ENCODE measurements at places on chromosomes 7 and 10.

DNA sequence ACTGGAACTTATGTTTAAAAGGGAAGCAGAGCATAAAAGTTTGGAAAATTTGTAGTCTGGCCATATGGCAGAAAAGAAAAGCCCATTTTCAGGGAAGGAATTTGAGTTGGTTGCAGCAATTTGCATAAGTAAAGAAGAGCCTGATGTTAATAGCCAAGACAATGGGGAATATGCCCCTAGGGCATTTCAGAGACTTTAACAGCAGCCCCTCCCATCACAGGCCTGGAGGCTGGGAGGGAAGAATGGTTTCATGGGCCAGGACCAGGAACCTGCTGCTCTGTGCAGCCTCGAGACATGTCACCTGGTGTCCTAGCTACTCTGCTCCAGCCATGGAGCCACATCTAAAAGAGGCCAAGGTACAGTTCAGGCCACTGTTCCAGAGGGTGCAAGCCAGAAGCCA, 35.3 kb downstream of the HTR7 start:
- no peak for DNase-seq

DNA sequence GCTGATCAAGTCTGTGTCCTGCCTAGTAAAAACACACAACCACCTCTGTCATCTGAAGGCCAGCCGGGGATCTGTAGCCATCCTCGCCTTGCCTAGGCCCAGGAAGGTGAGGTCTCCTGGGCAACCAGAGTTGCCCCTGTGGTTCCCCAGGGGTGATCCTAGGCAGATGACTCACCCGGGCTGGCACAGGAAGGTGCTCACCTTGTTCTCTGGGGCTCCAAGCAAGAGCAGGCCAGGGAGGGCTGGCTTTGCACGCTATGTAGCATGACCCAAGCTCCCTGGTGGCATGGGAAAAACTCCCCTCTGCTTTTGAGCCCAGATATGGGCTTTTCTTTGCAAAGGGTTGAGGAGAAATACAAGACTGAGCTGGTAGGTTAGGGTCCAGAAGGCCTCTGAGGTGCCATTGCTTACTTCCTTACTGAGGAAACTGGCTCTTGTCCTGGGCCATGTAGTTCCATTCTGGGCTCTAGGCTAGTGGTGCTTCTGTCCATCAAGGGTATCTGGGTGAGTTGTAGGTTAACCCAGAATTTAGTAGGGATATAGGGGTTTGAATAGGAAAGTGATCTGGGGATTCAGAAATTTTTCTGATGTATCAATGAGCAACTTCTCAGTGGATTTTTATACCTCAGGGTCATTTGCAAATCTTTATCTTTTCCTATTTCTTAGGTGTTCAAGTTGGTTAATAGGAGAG, 112.0 kb downstream of the NT5C2 start:
- DNase-seq = peak; percentile 35

DNA sequence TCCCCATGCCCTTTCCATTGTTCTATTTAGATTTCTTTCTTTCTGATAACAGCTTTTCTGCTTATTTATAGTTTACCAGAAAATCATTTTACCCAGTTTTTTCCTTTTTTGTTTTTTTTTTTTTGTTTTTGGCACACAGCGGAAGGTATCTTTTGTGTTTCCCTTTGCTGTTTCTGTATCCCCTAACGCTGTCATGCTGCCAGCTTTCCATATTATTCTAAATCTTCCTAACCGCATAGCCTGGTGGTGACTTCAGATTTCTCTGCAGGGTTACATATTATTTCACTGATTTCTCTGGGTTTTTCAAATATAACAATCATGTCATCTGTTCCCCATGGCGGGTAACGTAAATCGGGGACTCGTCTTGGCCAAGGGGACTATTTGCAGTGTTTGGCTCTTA, 4.0 kb upstream of the SLC29A4 start:
- no peak for DNase-seq

DNA sequence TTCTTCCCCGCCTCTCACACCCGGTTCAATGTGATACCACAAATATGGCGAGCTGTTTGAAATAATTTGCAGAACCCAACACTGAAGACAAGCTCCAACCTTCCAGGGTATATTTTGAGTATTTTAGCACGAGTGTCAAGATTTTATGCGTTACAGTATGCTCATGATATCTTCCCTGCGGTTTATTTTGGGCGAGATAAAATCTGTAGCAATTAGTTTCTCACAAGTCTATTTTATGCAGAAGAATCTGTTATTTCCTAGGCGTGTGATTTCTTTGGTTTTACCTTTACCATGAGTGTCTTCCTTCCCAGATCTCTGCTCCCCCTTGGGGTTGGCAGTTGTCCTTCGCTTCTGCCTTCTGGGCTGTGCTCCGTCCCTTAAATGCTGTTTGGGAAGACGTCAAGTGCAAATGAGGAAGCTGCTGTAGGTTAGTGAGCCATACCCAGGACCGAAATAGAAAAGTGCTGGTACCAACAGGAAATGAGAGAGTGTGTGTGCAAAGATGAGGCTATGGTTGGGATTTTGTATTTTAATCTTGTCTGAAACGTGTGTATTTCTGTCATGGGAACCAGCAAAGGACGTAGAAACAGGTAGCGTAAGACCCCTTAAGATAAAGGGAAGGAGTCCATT, 299.8 kb downstream of the KLF6 start:
- no peak for DNase-seq

GRCh38 chr7:78213402-78213801, 414.8 kb downstream of the PHTF2 start:
- no peak for DNase-seq

DNA sequence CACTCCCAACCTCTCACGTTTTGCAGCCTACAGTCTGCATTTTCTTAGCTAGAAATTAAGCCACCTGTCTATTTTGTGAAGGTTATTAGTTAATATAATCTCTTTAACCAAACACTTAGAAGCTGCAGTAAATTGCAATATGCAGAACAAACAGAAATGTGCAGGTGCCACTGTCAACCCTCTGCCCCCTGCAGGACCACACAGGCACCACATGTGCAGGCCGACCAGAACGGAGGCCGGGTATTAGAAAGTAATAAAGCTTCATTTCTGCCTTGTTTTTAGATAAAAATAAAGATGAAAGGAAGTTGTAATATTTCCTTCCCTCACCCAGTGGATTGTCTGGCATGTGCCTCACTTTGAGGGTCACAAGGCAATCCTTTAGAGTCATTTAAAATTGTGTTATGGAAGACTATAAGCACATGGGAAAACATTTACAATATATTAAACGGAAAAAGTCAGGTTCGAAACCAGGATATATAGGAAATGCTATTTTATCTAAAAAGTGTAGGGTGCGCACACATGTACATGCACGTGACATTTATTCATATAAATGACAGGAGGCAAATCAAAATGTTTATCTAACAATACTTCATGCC, 158.2 kb downstream of the ARHGAP12 start:
- no peak for DNase-seq

DNA sequence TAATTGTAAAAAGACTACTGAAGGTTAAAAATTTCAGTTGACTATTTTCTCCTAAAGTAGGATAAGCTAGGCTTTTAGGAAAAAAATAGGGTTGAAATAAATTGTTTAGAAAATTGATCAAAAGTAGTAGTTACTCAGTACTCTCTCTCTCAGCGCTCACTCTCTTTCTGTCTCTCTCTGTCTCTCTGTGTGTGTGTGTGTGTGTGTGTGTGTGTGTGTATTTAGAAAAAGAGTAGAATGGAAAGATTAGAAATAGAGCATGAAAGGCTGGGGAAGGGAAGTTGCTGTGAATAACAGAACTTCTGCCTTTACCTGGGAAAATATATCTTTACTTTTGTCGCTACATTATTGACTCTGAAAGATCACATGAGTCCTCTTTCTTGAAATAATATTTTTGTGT, 20.6 kb downstream of the ADK start:
- DNase-seq = no peak

DNA sequence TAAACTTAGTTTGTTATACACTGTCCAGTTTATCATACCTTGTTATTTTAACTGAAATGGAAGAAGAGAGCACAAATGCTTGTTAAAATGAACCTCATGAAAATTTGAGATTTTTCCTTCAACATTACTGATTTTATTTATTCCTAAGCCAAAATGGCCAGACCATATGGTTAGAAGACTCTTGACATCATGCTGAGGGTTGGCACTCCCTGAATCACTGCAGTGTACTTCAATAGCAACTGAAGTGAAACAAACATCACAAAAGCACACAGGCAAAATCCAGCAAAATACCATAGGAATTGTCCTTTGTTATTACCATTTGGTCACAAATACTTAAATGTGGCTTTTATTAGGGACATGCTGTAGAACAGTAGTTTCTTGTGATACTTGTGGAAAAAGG, 347.8 kb downstream of the NXPH1 start:
- no peak for DNase-seq
